Mesothelial cell of epicardium (in vitro differentiated cells): ENCODE measurements at places on chromosomes 5 and 9.

- DNase-seq = no peak
- peaks cover 48% of the 10 kb centered on the region for H3K4me1 ChIP-seq
- H3K4me3 ChIP-seq = no peak overlapping the region
- H3K36me3 ChIP-seq = no peaks in the 10 kb centered on the region
- no peaks in the 10 kb centered on the region for H3K27me3 ChIP-seq
Observed at GRCh38 chr5:51468196-51468595, 84.9 kb downstream of the ISL1 start.

GRCh38 chr9:94906713-94907112 is 180.2 kb downstream of the AOPEP start:
- H3K27ac ChIP-seq = no peak overlapping the region
- peaks cover 65% of the 10 kb centered on the region for H3K4me1 ChIP-seq

GRCh38 chr5:18798058-18798457 is 1163.8 kb downstream of the TAF11L14 start:
- no peaks in the 10 kb centered on the region for H3K27me3 ChIP-seq
- DNase-seq = no peak
- H3K36me3 ChIP-seq = no peaks in the 10 kb centered on the region
- no peak overlapping the region for H3K4me3 ChIP-seq

DNA sequence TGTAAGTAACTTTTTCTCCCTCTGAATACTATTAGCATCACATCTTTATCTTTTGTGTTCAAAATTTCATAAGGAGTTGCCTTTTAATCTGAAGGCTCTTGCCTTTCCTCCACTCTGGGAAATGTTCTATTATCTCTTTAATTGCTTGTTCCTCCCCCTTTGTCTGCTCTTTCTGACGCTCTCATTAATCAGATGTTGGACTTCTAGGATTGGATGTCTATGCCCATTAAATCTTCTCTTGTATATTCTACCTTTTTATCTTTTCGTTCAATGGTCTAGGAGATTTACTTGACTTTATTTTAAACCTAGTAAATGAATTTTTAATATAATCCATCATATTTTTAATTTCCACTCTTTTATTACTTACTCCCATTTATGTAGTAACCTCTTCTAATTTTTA is 76.7 kb downstream of the MARCHF3 start:
- no peak for DNase-seq
- no peak overlapping the region for H3K27ac ChIP-seq
- peaks cover 6% of the 10 kb centered on the region for H3K4me1 ChIP-seq
- no peaks in the 10 kb centered on the region for H3K27me3 ChIP-seq

DNA sequence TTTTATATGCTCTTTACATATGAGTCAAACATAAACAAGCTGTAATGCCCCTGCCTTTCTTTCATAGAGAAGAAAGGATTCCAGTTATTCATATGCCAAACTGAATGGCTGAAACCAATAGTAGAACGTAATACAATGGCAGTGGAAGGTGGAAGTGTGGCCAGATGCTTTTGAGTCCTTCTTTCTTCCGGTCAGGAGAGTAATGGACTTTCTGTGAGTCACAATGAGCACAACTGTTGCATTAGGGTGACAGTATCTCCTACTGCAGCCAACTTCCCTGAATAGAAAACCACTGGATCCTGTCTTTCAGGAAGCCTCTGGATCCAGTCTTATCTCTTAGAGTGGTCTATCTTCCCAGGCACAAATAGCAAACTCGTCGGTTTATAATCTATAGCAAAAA is 855.2 kb downstream of the MAT2B start:
- DNase-seq = no peak
- peaks cover 63% of the 10 kb centered on the region for H3K27me3 ChIP-seq
- H3K4me1 ChIP-seq = peaks cover 4% of the 10 kb centered on the region
- H3K27ac ChIP-seq = no peak overlapping the region

GRCh38 chr9:99466104-99466503 is 244.0 kb downstream of the SEC61B start:
- peak overlapping the region; percentile 77 for H3K27ac ChIP-seq
- DNase-seq = no peak
- no peaks in the 10 kb centered on the region for H3K36me3 ChIP-seq
- no peak overlapping the region for H3K4me3 ChIP-seq
- peaks cover 14% of the 10 kb centered on the region for H3K4me1 ChIP-seq

- H3K27ac ChIP-seq = no peak overlapping the region
- no peaks in the 10 kb centered on the region for H3K4me1 ChIP-seq
- peaks cover 49% of the 10 kb centered on the region for H3K27me3 ChIP-seq
- no peak for DNase-seq
- no peak overlapping the region for H3K4me3 ChIP-seq
- H3K36me3 ChIP-seq = no peaks in the 10 kb centered on the region
Observed at GRCh38 chr9:135275571-135276289, 188.3 kb downstream of the OLFM1 start.

GRCh38 chr5:35860686-35861085 is 4.0 kb downstream of the IL7R start:
- peaks cover 23% of the 10 kb centered on the region for H3K4me1 ChIP-seq
- no peaks in the 10 kb centered on the region for H3K27me3 ChIP-seq
- DNase-seq = no peak
- H3K36me3 ChIP-seq = no peaks in the 10 kb centered on the region
- H3K4me3 ChIP-seq = no peak overlapping the region
- H3K27ac ChIP-seq = no peak overlapping the region

DNA sequence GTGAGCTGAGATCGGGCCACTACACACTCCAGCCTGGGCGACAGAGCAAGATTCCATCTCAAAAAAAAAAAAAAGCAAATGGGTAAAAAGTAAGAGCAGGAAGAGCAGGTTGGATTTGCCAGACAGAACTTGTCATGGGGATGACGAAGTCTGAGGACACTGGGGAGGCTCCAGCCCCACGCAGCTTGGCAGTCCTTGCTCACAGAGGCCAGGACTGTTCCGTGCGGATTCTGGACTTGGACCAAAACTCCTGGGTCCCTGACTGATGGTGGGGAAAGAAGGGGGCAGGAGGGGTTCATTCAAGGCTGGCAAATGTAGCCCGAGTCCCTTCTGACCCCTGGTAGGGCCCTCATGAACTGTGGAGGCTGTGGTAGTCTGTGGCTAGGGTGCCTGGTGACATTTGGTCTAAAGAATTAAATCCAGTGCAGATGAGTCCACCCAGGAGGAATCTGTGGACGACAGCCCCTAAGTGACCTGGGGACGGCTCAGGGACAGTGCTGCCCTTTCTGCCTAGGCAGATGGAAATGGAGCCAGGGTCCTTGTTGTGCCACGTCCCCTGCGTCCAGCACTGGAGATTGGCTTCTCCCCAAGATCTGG is 3.1 kb downstream of the FGD3 start:
- no peaks in the 10 kb centered on the region for H3K27me3 ChIP-seq
- no peak overlapping the region for H3K27ac ChIP-seq
- no peak overlapping the region for H3K4me3 ChIP-seq
- DNase-seq = no peak

DNA sequence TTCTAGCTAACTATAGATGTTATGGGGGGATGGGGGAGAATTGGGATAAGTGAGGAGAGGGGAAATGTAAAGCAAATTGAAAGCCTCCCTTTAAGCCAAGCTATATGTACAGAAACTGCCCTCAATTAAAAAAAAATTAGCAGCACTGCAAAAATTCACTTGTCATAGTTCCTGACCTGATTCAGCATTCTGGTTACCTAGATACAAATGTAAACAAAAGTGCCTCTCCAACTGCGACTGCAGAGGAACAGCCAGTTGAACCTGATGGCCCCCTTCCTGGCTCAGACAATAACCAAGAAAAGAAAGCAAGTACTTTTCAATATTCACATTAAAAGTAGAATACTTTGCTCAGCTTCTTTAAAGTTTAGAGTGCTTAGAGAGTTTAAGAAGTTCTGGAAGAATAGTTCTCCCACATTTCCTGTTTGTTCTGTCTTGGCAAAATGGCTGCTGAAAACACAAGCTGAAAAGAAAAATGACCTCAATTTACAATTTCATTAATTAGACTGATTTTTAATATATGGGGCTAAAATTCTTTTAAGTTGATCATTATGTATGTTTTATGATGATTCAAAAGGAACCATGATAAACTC is 1.5 kb downstream of the FAM81B start:
- no peak for DNase-seq
- H3K36me3 ChIP-seq = peaks cover 3% of the 10 kb centered on the region
- peaks cover 11% of the 10 kb centered on the region for H3K4me1 ChIP-seq

GRCh38 chr5:5605170-5605764 is 182.8 kb downstream of the ICE1 start:
- H3K36me3 ChIP-seq = no peaks in the 10 kb centered on the region
- H3K4me3 ChIP-seq = no peak overlapping the region
- H3K27me3 ChIP-seq = no peaks in the 10 kb centered on the region

DNA sequence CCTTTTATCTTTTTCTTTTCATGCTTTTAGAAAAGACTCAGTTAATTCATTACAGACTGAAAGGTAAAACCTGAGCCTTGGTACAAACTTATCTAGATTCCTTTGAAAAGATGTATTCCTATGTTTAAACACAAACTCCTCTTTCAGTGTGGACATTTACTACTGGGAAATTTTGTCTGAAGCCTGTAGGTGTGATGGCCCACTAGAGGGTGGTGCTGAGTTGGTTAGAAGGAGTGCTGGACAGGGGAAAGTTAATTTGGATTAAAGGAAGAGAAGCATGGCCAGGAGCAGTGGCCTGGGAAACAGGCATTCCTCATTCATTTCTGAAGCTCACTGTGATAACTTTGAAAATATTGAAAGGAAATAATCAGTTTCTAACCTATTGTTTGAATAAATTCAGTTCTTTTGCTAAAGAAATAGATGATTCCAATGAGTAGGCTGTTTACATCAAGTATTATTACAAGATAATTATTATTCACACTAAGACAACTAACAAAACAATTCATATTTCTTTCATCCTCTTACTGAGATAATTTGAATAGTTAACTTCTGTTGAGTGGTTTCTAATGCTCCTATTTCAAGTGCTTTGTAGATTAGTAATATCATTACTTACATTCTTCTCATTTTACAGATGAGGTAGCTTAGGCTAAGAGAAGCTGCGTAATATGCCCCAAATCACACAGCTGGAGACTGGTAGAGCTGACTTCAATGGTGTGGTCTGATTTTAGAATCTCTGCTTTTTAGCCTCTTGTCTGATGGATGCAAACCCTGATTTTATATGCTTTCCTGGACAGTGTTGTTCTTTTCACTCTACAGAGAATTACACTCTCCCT is 150.9 kb downstream of the ADGRV1 start:
- no peaks in the 10 kb centered on the region for H3K36me3 ChIP-seq
- no peak overlapping the region for H3K27ac ChIP-seq
- no peak overlapping the region for H3K4me3 ChIP-seq
- no peaks in the 10 kb centered on the region for H3K27me3 ChIP-seq
- no peak for DNase-seq

DNA sequence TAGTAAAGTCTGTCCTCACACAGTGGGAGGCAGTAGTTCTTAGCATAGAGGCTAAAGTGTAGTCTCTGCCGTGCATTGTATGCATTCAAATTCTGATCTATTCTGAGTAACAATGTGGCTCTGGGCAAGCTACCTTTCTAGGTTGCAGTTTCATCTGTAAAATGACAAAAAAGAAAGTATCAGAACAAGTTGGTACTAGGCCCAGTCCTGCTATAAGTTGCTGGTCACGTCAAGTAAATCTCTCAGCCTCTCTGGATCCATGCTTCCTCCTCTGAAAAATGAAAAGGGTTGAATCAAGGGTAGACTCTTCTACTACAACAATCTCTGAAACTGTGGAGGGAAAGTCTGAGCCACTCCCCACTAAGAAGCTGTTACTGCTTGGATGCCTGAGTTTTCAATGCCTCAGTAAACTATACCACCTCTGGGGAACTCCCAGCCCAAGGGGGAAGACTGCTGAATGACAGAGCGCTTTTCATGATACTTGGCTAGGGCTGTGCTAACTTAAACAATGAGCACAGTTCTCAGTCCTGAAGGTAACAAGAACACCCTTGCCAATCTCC is 34.5 kb upstream of the SPARC start:
- H3K27me3 ChIP-seq = no peaks in the 10 kb centered on the region
- peak overlapping the region; percentile 17 for H3K27ac ChIP-seq

DNA sequence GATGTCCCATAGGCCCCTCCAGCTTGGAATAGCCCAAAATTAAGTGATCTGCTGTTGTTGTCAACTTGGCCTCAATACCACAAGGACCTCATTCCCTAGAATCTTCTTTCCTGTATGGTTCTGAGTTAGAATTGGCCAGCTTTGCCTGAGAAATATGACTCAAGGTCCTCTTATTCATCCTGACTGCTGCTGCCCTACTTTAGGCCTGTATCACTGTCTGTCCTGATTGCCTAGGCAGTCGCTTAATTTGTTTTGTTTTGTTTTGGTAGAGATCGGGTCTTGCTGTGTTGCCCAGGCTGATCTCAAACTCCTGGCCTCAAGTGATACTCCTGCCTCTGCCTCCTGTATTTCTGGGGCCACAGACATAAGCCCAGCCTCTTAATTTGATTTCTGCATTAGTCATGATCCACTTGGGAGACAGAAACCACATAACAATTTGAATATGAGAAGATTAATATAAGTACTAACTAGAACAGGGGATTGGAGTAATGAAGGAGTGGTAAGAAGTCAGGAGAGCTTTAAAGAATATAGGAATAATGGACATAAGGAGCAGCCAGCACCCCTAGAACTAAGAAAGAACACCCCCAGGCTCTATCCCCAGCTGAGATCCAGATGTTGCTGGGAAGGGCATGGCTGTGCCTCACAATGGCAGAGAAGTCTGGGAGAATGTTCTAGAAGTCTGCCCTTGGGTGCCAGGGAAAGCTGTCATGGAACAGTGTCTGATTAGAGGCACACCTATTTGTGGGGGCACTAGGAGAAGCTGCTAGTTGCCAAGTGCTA is 4.6 kb downstream of the TEX53 start:
- peaks cover 24% of the 10 kb centered on the region for H3K36me3 ChIP-seq
- no peaks in the 10 kb centered on the region for H3K27me3 ChIP-seq
- H3K4me1 ChIP-seq = no peaks in the 10 kb centered on the region
- no peak overlapping the region for H3K27ac ChIP-seq
- H3K4me3 ChIP-seq = no peak overlapping the region

GRCh38 chr5:68739752-68740151 is 354.1 kb upstream of the SLC30A5 start:
- no peaks in the 10 kb centered on the region for H3K36me3 ChIP-seq
- no peaks in the 10 kb centered on the region for H3K27me3 ChIP-seq
- H3K4me1 ChIP-seq = no peaks in the 10 kb centered on the region
- no peak for DNase-seq
- H3K27ac ChIP-seq = no peak overlapping the region

- no peak for DNase-seq
- H3K36me3 ChIP-seq = no peaks in the 10 kb centered on the region
- H3K27me3 ChIP-seq = peaks cover 31% of the 10 kb centered on the region
- H3K4me3 ChIP-seq = no peak overlapping the region
- no peaks in the 10 kb centered on the region for H3K4me1 ChIP-seq
- no peak overlapping the region for H3K27ac ChIP-seq
Observed at GRCh38 chr5:35821513-35821912, 35.2 kb upstream of the IL7R start.
